ENCODE measurements at places on chromosomes 4 and X.

- no peak for DNase-seq
Observed at GRCh38 chr4:75820197-75820596, 82.1 kb downstream of the PPEF2 start.

DNA sequence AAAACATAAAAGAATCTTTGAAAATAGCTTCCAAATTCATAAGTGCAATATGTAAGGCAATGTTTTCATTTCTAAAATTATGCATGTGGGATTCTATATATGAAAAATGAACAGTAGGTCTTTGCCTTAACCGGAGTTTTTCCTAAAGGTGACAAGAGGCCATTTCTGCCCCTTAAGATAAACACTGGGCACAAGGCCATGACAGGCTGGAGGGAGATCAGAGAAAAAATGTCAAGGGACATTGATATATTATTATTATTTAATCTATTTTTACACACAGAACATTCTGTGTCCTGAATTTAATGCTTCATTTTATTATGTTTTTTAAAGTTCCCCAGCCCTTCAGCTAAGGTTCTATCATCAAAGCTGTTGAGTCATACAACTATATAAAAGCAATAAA is 118.8 kb downstream of the CHM start:
- DNase-seq: no peak

DNA sequence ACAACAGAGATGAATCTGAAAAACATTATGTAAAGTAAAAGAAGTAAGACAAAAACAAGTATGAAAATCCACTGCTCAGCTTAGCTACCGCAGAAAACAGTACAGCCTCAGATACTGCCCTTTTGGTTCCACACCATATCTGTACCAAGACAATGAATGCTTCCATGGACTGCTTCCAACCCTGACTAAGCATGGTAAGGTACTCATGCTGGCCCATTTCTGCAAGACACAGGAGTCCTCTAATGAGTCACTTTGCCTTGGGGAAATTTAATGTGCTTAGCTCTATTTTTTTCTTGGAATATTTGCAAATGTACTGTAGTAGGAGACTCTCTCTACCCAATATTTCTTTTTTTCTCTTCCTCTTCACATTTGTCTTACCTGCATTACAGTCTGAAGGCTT is 931.7 kb upstream of the HS3ST1 start:
- DNase-seq: no peak

GRCh38 chr4:161197912-161198311 is 965.9 kb downstream of the FSTL5 start:
- no peak for DNase-seq

- DNase-seq: no peak
Observed at GRCh38 chrX:9907645-9908387, 59.3 kb upstream of the CLDN34 start.

GRCh38 chr4:20178902-20179576 is 72.7 kb upstream of the SLIT2 start:
- DNase-seq: no peak

- DNase-seq: peak; percentile 60
Observed at GRCh38 chrX:13938051-13938828, 91.5 kb downstream of the GEMIN8 start.

GRCh38 chrX:7146703-7147412 is 654 bp upstream of the STS start:
- no peak for DNase-seq

GRCh38 chr4:141240259-141240658 is 19.6 kb downstream of the ZNF330 start:
- no peak for DNase-seq

DNA sequence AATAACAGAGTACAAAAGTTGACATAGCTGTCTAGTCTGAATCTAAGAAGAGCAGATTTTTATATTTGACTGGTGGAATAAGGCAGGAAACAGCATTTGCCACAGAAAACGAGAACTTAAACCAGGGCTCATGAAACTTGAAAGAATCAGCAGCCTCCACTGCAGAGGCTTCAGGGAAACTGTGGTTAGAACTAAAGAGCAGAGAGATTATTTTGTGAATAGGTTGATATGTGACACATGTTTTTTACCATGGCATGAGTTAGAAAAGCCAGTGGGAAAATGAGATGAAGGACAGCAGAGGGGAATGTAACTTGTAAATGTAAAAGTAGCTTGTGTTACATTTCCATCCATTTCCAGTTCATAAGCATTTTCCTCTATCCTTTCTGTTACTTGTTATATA is 63.7 kb upstream of the CAMK2D start:
- no peak for DNase-seq

DNA sequence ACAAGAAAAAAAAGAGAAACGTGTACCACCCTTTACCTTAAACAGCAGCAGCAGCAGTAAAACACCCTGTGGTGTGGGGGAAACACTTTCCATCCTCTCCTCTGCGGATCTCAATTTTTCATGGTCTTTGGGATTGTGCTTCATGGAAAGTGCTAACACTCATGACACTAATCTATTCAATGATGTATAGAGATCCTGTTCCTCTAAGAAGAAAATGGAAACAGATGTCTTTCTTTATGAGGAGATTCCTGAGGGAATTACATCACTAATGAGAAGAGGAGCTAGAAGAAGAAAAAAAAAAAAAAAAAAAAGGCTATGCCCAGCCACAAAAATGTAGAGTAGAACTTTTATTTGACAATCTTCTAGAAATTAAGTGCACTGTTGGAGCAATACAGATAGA is 62.9 kb upstream of the NDST3 start:
- DNase-seq: no peak

GRCh38 chr4:189656641-189657040 is 284.0 kb upstream of the FRG1 start:
- DNase-seq: no peak

DNA sequence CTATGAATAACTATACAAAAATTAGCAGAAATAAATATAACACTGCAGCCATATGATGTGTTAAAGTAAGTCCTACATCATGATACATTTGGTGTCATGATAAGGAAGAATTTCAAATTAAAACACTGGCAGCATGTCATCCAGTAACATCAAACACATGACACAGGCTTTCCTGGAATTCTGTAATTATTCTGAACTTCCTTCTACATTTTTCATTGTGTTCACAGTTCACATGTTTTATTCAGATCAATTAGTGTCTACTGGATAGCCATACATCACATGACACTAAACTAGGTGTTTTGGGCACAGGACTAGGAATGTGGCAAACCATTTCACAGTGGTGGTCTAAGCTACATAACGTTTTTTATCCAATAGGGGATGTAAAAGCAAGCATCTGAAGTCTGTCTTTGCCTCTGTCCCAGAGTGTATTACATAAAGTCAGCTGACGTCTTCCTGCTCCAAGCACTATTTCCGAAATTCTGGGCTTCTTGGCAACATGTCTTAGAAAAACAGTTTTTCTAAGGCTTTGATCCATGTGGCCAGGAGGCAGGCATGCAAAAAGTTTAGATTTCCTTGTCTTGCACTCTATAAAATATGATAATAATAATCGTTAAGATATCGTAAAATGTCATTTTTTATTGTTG is 707.9 kb downstream of the CENPC start:
- DNase-seq: no peak

DNA sequence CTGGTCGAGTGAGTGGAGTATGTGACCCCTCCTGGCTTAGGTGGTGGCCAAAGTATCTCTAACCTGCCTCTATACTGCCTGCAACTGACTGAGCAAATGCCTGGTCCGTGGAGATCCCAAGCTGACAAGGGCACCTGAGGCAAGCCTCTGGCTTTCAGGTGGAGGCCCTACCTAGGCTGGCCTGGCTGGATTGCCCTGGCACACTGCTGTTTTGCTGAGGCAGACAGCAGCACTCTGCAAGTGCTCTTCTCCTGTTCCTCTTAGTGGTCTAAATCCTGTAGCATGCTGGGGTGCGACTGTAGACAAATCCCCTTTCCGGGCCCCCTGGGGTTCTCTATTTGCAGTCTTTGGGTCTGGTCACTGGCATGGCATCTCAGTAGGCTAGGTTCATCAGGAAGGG is 44.8 kb downstream of the PNMA5 start:
- no peak for DNase-seq

DNA sequence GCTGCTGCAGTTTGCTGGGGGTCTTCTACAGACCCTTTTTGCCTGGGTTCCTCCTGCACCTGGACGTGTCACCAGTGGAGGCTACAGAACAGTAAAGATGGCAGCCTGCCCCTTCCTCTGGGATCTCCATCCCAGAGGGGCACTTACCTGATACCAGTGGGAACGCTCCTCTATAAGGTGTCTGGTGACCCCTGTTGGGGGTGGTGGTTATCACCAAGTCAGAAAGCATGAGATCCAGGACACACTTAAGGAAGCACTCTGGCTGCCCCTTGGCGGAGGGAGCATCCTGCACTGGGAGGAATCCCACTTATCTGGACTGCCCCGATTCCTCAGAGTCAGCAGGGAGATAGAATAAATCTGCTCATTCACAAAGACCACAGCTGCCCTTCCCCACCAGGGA is 218.9 kb upstream of the GALNTL6 start:
- DNase-seq: no peak

DNA sequence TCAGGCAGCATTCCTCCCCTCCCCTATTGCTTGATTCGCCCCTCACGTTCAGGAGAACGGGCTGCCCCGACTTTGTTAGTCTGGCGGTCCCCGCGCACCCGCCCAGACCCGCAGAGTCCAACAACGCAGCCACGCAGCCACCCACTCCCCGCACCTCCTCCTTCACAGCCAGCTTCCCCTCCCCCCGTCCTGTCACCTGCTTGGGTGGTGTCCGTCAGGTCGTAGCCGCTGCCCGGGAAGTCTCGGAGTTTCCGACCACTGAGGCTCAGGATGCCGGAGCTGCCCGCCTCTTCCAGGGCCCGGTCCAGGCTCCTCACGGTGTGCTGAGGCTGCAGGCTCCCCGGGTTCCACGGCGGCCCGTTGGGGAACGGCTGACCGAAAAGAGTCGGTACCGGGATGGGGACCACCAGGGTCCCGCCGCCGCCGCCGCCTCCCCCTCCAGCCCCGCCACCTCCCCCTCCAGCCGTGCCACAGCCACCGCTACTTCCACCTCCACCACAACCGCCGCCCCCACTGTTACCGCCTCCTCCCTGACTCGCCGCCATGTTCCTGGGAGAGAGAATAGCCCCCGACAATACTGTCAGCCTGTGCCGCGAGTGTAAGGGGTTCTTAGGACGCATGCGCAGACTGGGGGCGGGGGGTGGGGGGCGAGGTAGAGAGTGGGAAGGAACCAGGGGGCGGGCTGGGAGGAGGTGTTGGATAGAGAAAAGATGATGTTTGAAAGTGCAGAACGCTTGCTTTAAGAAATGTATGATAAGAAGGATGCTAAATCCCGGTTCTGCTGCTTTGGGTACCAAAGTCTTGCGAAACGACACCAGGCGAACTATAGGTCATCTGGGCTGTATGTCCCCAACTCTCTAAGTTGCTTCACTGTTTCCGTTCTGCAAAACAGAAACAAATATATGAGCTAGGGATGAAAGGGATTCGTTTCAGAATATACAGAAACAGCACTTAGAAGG is at the start of gene LRCH2:
Gene LRCH2 (minus strand): TSS at position 600 of the 959 bp plus-strand sequence. CDS start 55 bp downstream, at position 545.
- peak; percentile 46 for DNase-seq

DNA sequence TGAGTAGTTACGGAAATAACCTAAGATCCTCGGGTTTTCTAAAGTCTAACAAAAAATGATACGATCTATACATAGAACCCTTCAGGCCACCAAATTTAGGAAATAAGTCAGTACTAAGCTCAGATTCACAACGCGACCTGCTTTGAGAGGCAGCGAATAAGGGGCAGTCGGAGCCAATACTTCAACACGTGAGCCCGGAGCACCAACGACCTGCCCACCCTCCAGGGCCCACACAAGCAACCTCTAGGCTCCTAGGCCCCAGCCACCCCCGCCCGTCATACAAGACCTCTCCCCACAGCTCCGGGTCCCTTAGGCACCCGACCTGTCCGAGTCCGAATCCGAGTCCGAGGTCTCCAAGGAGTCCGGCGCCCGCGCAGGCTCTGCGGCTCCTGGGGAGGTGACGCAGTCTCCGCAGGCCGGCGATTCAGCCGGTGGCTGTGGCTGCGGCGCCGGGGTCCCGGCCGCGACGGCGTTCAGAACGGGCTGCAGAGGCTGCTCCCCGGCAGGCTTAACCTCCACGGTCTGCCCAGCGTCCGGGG is 580 bp downstream of the NAF1 start:
- peak; percentile 6 for DNase-seq

DNA sequence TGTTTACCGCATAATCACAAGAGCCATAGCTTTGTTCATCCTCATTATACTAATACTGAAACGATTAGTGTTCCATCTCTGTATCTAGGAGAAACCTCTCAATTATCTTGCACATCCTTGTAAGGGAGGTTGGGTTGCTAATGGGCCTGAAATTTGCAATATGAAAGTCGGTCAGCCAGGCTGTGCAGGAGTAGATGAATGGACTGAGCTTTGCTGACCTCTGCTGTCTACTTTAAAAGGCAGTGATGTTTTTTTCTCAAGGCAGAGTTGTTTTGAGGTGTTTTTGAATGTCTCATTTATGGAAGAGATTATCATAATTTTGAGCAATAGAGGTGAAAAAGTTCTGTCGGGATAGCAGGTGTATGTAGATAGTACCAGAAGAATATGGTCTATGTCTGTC is 47.9 kb upstream of the LINC00632 start:
- DNase-seq: no peak

DNA sequence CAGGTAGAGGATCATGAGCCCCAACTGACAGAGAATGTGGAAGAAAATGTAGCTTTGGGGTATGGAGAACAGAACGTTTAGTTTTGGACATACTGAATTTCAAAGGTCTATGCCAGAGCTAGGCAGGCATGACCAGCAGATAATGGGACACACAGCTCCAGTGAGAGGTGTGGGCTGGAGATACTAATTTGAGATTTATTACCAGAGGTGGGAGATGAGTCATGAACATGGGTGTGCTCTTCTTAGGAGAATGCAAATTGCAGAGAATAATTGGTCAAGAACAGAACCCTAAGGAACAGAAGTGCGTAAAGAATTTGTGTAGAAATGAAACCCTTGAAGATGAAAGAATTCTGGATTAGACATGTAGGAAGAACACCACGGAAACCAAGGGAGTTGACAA is 125.2 kb downstream of the PACRGL start:
- DNase-seq: no peak

GRCh38 chr4:163967710-163968109 is 473.2 kb downstream of the TMA16 start:
- DNase-seq: no peak

DNA sequence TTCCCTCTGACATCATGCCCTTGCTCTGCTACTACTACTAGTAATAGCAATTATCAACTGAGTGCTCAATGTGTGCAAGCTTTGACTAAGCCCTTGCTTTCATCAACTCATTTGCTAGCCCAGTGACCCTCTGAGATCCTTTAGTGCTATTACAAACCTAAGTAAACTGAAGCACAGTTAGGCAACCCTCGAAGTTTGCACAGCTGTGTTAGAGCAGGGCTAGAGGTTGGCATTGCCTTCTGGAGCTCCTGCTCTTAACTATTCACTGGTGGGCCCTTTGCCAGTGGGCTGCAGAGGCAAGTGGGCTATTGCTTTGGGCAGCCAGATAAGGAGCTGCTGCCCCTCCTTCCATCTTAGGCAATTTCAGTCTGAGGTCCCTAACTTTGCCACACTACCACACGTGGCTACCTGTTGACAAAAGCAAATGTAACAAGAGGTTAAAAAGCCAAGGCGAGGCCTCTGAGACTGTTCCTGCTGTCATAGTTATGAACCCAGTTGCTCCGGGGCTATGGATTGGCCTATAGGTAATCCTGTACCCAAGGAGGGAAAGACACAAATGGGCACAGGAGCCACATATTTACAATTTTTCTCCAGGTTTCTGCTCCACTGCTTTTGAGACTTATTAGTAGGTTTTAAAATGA is 41.5 kb upstream of the ANKRD50 start:
- no peak for DNase-seq
